Left kidney (tissue), 8 donors: ENCODE measurements at places on chromosomes 7 and 10.

DNA sequence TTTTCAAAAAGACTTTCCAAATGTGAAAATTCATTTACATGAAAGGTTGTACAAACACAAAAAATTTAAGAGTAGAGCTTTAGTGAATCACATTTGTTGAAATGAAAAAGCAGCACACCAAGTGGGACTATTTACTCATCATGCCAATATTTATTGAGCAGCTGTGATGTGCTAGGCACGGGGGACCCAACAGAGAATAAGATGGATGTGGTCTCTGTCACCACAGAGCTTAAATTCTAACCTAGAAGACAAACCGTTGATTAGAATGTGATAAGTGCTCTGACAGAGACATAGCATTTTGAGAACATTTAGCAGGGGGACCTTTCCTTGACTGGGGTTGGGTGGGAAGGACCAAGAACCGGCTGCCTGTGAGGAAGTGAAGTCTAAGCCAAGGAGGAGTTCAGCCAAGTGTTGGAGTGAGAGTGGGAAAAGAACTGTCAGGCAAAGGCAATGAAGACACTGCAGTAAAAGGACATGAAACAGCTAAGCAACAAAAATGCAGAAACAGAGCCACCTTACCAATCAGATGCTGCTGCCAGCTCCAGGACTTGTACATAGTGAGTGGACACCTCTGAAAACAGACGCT, 19.1 kb downstream of the ADAM12 start:
- DNase-seq: no peak

- DNase-seq: peak; percentile 37
Observed at GRCh38 chr10:102280397-102281101, 35.2 kb downstream of the GBF1 start.

DNA sequence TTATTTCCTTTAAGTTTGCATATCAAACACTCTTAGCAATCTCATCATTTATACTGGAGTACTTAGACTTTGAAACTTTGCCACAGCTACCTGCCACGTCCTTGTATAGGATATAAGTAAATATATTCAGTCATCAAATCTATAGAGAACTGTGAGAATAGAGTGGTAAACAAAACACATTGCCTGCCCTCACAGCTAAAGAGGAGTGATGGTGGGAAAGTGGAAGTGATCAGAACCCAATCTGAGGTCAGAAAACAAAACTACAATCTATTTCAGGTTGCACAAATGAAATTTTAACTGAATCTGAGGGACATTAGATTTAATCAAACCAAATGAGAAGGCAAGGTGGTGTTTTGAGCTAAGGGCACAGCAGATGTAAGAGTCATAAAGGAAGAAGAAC, 74.8 kb downstream of the ZEB1 start:
- DNase-seq: no peak

DNA sequence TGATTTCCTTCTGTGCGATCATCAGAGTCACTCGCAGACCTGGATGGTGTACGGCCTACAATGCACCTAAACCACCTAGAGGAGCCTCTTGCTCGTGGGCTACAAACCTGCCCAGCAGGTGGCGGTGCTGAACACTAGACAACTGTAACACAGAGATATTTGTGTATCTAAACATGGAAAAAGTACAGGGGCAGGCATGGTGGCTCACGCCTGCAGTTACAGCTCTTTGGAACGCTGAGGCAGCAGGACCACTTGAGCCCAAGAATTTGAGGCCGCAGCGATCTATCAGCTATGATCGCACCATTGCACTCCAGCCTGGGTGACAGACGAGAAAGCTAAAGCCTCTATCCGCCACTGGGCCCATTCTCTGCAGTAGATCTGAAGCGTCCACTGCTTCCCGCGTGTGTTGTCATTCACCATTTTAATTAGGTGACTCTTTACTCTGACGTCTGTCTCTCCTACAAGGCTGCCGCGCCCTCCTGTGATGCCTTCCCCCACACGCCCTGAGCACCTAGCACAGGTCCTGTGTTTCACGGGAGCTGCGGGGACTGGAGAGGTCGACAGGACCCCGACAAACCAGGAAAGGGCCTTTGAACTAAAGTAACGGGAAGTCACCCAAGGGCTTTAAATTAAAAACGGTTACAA, 774 bp downstream of the TUBGCP2 start:
- peak; percentile 82 for DNase-seq

DNA sequence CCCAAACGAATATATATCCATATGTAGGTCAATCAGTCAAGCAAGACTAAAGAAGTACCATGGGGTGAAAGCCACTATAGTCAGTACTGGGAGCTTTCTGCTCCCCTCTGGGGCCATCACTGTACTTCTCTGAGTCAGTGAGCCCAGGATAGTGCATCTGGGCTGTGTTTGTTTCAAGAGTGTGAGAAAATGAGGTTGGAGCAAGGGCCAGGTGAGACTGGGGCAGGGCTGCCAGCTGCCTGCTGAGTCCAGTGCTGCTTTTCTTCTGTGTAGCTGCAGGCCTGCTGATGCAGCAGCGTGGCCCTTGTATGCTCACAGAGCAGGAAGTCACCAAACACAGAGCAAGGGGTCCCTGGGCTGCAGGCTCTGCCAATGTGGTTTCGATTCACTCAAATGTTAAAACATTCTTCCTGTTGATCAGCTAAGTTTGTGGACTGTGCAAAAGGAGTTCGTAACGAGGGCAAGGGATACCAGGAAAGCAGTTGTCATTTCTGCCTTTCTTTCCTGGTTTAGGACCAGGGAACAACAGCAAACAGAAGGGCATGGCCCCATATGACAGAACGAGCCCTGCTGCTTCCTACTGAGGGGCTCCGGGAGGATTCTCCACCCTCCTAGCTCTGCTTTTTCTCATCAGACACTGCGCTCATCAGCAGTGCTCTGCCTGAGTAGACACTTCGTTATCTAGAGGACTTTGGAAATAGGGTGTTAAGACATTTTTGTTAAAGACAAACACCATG, 65.4 kb upstream of the TNS3 start:
- no peak for DNase-seq

DNA sequence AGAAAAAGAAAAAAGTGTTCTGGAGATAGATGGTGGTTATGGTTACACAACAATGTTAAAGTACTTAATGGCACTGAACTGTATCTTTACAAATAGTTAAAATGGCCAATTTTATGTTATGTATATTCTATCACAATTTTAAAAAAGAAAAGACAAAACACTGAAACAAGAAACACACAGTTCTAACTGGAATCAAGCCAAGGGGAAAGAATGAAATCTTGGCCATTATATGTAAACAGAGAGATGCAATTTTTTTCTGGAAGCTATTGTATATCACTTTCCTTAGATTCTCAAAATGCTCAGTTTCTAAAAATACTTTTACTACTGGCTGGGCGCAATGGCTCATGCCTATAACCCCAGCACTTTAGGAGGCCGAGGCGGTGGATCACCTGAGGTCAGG, 4.1 kb downstream of the COA1 start:
- no peak for DNase-seq

- no peak for DNase-seq
Observed at GRCh38 chr7:48078470-48078869, 10.6 kb upstream of the UPP1 start.

- DNase-seq: no peak
Observed at GRCh38 chr7:131294553-131294952, 33.1 kb upstream of the MKLN1 start.

DNA sequence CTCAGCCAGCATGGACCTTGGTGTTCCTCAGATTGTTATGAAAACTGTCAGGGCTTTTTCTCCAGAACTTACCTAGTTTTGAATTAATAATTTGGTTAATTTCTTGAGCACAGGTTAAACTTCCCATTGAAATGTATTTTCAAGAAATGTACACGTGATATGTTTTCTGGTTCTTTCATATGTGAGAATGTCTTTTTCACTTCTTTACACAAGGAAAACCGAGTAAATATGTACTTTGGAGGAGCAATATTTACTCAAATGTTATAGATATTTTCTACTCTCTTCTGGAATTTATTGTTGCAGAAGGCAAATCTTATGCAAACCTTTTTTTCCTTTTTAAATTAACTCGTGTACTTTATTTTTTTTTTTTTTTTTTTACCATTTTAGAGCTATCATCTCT, 134.3 kb downstream of the AHR start:
- no peak for DNase-seq

GRCh38 chr10:70761727-70762350, 23.3 kb downstream of the TBATA start:
- no peak for DNase-seq

GRCh38 chr10:113041841-113042750, 92.0 kb downstream of the TCF7L2 start:
- no peak for DNase-seq

DNA sequence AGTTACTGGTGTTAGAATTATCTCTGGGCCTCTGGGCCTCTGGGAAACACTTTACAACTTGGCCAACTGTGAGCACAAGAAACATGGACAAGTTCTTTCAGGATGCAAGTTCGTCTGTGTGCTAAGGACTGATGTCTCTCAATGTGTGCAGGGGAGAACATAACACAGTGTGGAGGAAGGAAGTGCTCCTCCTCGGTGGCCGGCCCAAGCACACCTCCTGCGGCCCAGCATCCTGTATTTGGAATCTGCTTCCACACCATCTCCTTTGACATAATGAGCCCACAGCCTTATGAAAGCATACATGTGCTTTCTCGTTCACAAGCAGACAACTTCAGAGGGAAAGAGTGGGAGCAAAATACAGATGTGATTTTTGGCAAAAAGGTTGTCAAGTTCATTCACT, 59.0 kb downstream of the MTPN start:
- DNase-seq: no peak
